ENCODE measurements at places on chromosomes 4 and X.

GRCh38 chr4:152165146-152165545, 370.7 kb downstream of the FBXW7 start:
- peak; percentile 54 for DNase-seq

DNA sequence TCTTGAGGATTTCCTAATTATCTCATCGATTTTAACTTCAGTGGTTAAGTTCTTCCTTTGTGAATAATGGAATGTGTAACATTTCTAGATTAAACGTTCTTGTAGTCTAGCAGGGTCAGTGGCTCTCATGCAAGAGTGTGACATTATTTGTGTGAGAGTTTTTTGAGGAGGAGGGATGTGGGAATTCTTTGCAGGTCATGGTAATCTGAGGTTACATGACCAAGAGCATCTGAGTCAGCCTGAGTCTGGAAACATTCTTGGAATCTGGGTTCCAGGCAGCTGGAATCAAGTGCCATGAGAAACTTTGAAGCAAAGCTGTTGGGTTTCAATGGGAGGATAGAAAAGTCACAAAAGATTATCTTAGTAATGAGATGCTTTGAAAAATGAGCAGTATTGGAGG, 49.5 kb downstream of the GK start:
- no peak for DNase-seq

DNA sequence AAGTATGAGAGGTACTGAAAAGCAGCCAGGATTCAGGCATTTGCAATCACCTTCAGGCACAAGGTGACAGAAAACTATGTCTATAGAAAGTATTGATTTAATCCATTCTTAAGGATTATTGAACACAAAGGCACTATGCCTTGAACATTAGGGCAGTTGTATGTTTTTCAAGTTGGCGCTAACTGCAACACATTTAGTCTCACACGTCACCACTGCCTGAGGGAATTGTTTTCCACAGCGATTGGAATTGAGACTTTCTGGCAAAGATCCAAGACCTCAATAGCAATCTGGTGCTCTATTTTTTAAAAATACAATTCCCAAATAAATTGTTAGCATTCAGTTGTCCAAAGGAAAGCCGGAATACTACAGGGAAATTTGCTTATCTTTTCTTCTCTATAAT, 52.7 kb upstream of the FTHL17 start:
- no peak for DNase-seq

DNA sequence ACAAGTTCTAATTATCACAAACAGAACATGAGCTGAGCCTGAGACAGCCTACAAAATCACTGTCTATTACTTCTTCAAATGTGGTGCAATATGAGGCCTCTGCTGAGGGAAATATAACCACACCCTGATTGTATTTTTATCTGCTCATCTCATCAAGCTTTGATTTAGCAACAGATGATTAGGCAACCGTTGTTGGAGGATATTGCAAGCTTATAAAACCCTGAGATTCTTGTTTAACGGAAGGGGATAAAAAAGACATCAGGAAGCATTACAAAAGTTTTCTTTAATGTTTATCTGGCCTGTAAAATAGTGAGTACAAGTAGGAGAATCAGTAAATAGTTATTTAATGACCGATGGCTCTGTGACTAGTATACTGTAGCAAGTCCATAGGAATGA, 108.5 kb downstream of the ZNF330 start:
- no peak for DNase-seq

- no peak for DNase-seq
Measured at GRCh38 chrX:54931107-54931506, 10.5 kb downstream of the TRO start.

DNA sequence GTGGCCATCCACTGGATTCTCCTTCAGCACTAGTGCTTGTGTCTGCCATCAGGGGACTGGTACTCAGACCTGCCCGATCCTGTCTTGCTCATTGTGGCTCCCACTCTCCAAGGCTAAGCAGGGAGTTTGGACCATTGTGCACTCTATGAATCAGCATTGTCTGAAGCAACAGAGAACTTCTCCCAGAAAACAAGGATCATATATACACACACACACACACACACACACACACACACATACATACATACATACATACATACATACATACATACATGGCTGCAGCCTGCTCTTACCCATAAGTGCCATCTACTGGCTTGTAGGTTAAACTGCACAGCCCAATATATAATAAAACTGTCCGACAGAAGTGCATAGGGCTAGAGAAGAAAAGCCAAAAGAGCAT, 345.3 kb upstream of the LCORL start:
- no peak for DNase-seq

DNA sequence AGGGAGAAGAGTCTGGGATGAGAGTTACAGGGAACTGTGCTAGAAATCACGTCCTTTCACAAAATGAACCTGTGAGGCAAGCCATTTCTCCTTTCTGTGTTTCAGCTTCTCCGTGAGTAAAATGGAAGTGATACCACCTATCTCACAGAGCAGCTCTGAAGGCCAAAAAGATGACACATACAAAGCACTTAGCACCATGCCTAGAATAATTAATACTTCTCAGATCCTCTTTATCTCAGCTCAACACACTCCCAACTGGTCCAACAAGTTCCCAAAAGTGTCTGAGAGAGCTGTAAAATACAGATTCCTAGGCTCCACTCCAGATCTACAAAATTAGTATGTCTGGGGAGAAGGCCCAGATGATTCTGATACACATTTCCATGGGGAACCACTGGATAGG, 38.3 kb downstream of the LHFPL1 start:
- no peak for DNase-seq

GRCh38 chrX:130295519-130296296, 27.0 kb upstream of the ZNF280C start:
- DNase-seq, result no peak

DNA sequence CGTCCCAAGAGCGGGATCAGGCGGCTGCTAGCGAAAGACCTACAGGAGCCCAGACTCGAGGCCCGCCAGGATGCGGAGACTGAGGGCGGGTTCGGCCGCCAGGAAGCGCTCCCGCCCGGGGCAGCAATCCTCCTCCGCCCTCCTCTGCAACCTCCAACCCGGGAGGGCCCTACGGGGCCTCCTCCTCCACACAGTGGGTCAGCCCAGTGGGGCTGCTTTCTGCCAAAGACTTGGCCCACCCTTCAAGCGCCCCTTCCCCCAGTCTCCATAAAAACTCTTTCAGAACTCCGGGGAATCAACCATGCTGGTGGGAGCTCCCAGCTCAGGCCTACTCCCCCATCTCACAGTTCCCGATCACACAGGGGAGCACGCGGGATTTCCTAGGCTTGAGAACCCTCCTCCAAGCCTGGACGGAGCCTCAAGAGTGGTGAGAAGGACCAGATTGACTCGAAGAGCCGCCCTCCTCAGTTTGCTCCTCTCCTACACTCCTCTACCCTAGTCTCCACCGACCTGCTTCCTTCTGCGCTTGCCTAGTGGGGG, 77.5 kb downstream of the RLIM start:
- DNase-seq, result no peak

GRCh38 chrX:155070038-155070437, 898 bp downstream of the CMC4 start:
- DNase-seq, result no peak

GRCh38 chrX:148784137-148784536, 283.7 kb downstream of the AFF2 start:
- DNase-seq, result no peak

- DNase-seq, result no peak
Measured at GRCh38 chrX:50618788-50619558, 148.3 kb upstream of the DGKK start.

DNA sequence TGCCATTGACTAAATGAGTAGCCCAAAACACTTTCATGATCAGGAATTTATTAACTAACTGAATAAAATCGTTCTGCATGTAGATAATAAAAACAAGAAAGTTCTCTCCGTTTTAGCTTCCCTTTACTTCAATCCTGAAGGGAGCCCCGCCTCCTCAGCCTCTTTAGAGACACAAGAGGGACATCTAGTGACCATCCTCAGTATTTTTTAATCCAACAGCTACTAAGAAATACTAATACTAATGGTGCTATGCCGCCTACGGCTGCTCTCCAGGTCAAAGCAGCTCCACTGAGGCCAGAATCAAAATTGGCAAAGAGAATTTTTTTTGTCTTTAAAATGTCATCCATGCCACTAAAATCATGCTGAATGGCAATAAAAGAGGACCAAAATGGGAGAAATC, 3.2 kb upstream of the PCDH19 start:
- DNase-seq, result no peak

- DNase-seq, result no peak
Measured at GRCh38 chrX:24396931-24397279, 36.5 kb downstream of the SUPT20HL1 start.

- DNase-seq, result no peak
Measured at GRCh38 chr4:20086799-20087521, 164.7 kb upstream of the SLIT2 start.

DNA sequence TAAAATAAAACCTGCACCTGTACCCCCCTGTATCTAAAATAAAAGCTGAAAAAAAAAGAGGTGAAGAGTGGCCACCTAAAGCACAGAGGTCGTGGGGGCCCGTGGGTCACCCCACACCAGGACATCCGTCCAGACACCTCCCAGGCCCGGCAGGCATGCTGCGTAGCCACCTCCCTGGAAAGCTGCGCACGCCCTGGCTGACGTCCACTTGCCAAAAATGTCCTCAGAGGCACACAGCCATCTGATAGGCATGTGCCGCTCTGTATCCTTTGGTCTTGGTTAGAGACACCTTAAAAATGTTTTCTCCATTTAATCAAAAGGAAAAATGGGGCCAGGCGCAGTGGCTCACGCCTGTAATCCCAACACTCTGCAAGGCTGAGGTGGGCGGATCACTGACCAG, 17.7 kb downstream of the FAM53A start:
- DNase-seq, result no peak

- DNase-seq, result no peak
Measured at GRCh38 chr4:3852309-3852708, 86.1 kb downstream of the ADRA2C start.
